BJ (cell line): ENCODE measurements at places on chromosomes 2 and 18. TPM values are rescaled to one million over a fixed set of nuclear protein-coding genes. Genes with fewer than 3 reads are reported as not detected.

The TAF4B gene
- 1.1 TPM in 2 replicates for polyA plus RNA-seq

DNA sequence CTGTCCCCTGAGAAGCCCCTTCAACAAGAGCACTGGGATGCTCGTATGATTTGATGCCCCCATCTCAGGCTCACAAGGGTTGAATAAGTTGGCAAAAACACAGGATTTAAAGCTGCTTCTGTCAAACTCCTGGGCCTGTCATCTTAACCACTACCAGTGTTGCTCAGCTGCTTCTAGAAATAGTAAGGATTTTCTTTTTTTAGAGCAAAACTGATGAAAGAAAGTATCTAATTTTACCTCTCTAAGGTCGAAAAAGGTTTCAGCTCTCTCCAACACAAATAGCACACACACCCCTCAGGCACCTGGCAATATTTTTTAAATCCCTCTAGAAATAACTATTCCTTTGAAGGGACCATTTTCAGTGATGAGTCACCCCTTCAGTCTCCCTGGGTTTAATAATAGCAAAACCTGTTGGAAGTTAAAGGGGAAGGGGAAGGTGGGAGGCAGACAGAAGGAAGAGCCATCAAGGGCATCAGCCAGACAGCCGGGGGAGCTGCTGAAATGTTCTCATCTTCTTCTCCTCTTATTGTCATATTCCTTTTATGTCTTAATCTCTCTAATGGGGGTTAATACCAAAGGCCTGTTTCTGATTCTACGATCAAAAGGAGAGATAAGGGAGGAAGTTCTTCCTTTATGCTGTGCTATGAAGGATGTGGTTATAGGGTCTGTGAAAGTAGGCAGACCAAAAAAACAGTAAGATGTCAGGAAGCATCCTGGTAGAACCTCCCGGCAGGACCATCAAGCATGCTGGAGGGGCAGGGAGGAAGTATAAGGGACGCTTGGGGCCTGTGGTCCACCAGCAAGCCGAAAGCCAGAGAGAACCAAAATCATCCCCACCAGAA is 31.9 kb upstream of the SLC35G4 start:
- no peak for DNase-seq

GRCh38 chr2:84301717-84302116 is 157.4 kb downstream of the SUCLG1 start:
- DNase-seq, result no peak

DNA sequence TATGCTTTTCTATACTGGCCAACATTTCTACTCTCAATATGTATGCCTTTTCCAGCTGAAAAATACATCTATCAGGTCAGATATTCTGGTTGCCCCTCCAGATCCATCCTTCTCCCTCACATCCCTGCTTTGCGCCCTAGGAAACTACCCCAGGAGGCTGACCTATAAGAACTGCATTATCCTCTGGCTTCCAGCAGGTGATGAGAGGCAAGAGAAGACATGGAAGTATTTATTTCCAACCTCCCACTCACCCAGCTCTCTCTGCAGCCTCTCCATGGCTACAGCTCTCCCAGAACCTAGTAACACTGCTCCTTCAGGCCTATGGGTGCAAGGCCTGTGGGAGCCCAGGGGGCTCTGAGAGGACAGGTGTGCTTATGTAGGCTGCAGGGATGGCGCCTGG is 42.9 kb downstream of the ARID5A start:
- no peak for DNase-seq

The ST6GAL2 gene
- 0.04 TPM in 1 of 2 replicates, not detected in the other for polyA plus RNA-seq

DNA sequence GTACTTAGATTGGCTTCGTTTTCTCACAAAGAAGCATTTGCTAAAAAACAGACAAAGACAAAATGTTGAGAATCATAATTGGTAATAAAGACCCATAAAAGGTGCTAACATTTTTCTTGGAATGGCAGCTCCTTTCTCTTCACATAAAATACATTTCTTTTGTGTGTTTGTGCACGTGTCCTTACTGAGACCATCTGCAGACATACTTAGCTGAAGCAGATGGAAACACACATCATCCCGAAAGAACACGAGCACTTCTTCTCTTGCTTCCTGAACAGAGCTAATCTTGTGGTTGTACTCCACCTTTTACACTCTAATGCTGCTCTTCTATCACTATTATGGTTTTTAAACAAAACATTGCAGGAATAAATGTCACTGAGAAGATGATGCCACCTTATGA is 142.5 kb downstream of the SPHKAP start:
- DNase-seq, result no peak

DNA sequence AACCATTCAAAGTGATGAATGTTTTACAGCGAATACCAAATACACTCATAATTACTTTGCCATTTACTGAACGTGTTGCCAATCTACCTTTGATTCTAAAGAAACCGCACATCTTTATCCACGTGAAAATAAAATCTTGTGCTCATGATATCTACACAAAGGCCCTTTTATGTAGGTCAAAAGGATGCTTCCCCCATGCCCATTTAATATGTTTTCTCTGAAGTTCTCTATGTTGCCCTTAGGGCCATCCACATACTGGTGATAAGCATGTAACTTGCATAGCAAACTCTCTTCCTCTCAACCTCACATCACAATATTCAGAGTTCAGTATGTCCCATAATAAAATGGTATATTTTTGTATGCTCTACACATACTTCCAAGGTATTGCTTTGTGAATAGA is 380.0 kb upstream of the FIGN start:
- DNase-seq, result no peak

DNA sequence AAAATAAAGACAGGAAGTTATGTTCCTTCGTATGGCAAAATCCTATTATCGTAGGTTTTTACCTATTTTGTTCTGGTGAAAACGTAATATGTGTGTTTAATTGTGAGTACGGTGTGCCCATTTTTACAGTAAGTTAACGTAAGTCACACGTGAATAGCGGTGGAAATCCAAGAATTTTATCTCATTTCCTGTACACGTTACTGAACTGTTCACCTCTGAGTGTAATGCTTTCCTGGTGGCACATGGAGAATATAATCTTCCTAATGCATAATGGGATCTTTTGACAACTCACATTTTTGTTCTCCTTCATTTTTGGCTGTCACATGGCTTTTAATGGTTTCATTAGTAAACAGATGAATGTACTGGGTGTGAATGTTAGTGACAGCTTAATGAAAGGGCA is 28.2 kb downstream of the BCL2L11 start:
- DNase-seq, result no peak

- no peak for DNase-seq
Measured at GRCh38 chr18:12113999-12114646, 20.5 kb downstream of the ANKRD62 start.

The SP140 gene
- 0.29 and 0.36 TPM in 2 replicates for polyA plus RNA-seq

The SLC23A3 gene
- polyA plus RNA-seq, result 1.1 and 1.3 TPM in 2 replicates

The IL18RAP gene
- not detected in 2 replicates for polyA plus RNA-seq

The EMILIN2 gene
- polyA plus RNA-seq, result 7.0 and 7.6 TPM in 2 replicates

The TMEM247 gene
- polyA plus RNA-seq, result not detected in 2 replicates

The CAPN14 gene
- 0.10 TPM in 2 replicates for polyA plus RNA-seq

The ABCB11 gene
- not detected in 2 replicates for polyA plus RNA-seq

- DNase-seq, result no peak
Measured at GRCh38 chr2:105755895-105756294, 11.2 kb downstream of the NCK2 start.

The CWC22 gene
- 1.2 and 2.9 TPM in 2 replicates for polyA plus RNA-seq

The ALPP gene
- not detected in 2 replicates for polyA plus RNA-seq

The HAAO gene
- polyA plus RNA-seq, result 0.31 and 0.54 TPM in 2 replicates

The CCL20 gene
- polyA plus RNA-seq, result not detected in 2 replicates

- DNase-seq, result peak; percentile 44
Measured at GRCh38 chr18:1047406-1047805, 142.7 kb downstream of the ADCYAP1 start.

- no peak for DNase-seq
Measured at GRCh38 chr18:70553936-70554260, 265.1 kb downstream of the SOCS6 start.

DNA sequence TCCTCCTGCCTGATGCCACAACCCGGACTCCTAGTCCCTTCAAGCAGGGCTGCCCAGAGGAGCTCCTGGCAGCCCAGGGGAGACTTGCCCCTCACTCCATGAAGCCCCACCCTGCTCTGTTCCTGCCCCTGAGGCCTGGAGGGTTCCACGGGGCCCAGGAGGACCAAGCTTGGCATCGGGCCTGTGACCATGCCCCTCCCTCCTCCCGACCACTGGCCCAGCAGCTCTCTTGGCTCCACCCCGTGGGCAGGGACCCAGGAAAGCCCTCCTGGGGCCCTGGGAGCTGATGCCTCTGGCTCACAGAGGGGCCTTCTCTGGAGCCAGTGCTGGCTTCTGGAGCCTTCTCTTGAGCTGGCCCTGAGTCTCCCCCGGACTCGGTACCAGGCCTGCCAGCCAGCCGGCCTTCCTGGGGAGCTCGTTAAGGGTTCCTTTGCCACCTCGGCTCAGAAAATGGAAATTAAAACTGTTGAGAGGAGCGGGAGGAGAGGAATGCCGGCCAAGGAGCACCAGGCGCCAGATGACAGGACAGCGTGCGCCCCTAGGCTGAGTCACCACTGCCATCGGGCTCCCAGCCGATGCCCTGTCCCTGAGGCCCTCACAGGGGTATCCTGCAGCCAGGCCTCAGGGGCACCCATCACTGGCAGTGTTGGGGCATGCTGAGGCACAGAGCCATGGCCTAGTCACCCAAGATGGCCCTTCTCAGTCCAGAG is 40.6 kb upstream of the SNED1 start:
- DNase-seq, result no peak

DNA sequence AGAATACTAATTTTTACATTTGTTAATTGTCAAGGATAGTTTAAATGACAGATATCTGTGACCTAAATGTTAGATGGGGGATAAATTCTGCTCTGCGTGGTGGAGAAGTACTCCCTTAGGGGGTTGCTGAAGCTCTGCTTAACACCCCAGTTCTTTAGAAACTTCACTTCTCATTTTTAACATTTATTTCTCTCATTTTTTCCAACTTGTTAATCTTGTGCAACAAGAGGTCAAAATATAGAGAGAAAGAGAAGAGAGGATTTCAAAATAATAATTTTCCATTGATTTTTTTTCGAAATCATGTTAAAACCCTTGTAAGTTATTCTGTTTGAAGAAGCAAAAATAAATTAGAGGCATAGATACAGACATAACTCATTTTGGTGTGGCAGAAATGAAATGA is 61.3 kb upstream of the SLC8A1 start:
- DNase-seq, result no peak

DNA sequence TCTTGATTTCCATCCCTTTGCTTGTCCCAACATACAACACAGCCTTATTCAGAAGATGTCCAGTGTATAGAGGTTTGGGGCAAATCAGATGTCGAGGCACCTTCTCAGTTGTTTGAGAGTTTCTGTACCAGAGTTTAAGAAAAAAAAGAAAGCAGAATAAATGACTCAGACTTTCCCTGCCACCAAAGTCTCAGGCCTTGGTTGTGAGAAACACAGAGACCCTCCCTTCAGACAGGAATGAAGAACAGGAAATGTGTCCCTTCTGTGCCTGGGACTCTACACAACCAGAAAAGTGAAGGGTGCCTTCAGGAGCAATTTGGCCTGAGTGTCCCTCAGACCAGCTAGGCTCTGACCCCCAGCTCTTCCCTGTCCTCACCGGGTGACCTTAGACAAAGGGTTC is 37.3 kb upstream of the REL start:
- no peak for DNase-seq

DNA sequence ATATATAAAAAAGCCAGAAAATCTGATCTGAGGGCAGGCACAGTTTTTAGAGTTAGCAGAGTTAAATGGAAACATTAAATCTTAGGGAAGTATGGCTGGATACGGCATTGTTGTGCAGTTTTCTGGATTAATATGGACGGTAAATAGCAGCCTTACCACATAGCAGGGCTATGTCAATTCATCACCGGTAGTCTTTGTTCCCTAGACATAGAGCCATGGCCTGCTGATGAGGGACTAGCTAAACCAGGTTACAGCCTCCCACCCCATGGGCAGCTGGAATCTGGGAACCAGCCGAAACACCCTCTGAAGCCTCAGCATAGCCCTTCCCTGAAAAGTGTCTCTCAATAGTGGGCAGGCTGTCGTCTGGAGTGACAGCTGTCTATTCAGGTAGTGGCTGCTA is 32.4 kb downstream of the CDCA7 start:
- DNase-seq, result no peak

GRCh38 chr2:82124629-82125028 is 1820.1 kb upstream of the LRRTM1 start:
- DNase-seq, result no peak

DNA sequence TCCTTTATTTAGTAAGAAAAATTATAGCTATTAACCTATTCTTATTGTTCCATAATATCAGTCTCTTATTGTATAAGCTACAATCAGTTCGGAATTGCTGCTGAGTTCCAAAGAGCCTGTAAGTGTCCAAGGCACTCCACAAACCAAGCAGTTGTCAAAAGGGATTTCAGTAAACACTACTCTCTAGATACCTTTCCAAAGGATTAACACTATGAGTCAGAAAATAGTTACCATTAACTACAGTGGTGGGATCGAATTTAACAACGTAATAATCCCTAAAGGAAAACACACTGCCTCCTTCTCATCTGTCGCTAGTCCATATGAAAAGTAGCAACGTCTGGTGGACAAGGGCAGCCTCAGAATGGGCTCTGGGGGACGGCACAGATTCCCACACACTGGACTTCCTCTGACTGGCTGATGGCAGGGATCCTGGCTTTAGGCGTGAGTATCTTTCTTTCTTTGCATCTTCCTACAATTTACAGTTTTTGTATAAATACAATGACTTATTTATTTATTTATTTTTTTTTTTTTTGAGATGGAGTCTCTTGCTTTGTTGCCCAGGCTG is 8.8 kb downstream of the TGFBRAP1 start:
- DNase-seq, result no peak

The ATF2 gene
- 60.6 and 70.2 TPM in 2 replicates for polyA plus RNA-seq

The YPEL5 gene
- polyA plus RNA-seq, result 141 and 190 TPM in 2 replicates

The ADRA2B gene
- not detected in 2 replicates for polyA plus RNA-seq

The ACADL gene
- not detected in 2 replicates for polyA plus RNA-seq

DNA sequence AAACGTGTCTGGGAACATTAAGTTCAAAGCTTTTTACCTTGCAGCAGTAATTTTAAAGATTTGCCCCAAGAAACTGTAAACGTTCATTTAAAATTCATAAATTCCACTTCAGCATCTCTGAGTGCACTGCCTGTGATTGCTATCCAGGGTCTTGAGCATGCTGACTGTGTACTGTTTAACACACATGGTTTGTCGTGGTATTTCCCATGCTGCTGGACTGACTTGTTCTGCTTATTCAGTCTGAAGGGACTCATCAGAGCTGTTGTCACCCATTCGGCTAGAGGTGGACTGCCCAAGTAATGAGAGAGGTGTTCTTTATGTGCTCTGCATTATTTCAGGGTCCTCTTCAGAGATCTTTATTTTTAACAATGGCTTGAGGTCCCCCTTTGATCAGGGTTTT is 53.1 kb downstream of the RHBDD1 start:
- DNase-seq, result no peak

DNA sequence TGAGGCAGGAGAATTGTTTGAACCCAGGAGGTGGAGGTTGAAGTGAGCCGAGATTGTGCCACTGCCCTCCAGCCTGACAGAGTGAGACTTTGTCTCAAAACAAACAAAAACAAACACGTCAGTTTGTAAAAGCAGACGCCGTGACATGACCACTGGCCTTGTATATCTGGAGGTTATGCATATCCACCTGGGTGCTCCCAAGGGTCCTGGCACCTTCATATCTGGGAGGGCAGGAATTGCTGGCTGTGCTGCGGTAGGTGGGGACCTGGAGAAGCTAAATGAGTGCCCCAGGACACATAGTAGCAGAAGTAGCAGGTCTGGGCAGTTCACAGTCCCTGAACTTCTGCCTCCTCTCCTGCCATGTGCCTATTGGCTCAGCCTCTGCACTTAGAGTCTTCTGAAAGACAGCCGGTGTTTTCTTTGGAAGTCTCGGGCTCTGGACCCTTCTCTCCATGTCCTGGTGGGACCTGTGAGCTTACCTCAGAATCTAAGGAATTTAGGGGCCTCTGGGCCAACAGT is 30.9 kb upstream of the IL1R2 start:
- no peak for DNase-seq

GRCh38 chr18:48979944-48980890 is 29.5 kb upstream of the SMAD7 start:
- no peak for DNase-seq
